ENCODE measurements at places on chromosomes 4 and X. TPM values are rescaled to one million over a fixed set of nuclear protein-coding genes. Genes with fewer than 3 reads are reported as not detected.

DNA sequence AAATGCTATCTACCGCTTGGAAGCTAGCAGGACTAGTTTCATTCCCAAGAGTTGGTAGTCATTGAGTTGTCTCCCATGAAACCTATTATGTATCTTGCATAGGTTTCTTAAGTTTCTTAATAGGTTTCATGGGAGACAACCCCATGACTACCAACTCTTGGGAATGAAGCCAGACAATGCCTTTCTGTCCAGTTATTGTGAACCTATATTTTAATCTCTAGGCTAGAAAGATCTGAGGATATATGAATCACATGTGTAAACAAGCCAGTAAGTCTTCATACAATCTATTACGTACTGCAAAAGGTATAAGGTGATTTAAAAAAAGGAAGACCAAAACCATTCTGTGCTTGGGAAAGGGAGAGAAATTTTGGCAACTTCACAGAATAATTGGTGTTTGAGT, 162.6 kb downstream of the INPP4B start:
- no peaks in the 10 kb centered on the region for H3K27me3 ChIP-seq
- H3K4me1 ChIP-seq = no peaks in the 10 kb centered on the region
- H3K36me3 ChIP-seq = no peaks in the 10 kb centered on the region
- no peak for DNase-seq
- H3K27ac ChIP-seq = no peak overlapping the region

- no peak for DNase-seq
- no peaks in the 10 kb centered on the region for H3K4me1 ChIP-seq
- no peak overlapping the region for H3K27ac ChIP-seq
- H3K4me3 ChIP-seq = no peak overlapping the region
Observed at GRCh38 chr4:158353541-158354304, 143.4 kb downstream of the TMEM144 start.

- H3K27ac ChIP-seq = no peak overlapping the region
- DNase-seq = no peak
- H3K27me3 ChIP-seq = no peaks in the 10 kb centered on the region
- no peaks in the 10 kb centered on the region for H3K4me1 ChIP-seq
- H3K36me3 ChIP-seq = no peaks in the 10 kb centered on the region
Observed at GRCh38 chr4:104756837-104757236, 262.1 kb upstream of the CXXC4 start.

DNA sequence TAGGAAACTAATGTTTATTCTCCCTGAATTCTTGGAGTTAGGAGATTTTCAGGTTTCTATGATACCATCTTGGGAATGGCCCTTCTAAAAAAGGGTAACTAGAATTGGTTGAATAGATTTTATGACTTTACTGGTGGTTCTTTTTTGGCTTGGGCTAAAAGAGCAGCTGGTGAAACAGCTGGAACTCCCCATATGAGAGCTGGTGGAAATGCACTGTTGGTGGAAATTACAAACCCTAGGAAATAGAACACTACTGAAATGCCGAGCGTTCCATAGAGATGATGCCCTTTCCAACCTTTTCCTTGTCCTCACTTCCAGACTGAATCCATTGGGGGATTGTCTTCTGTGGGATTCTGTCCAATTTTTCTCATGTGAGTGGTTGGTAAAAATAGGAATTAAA, 139.5 kb downstream of the STIM2 start:
- peaks cover 11% of the 10 kb centered on the region for H3K4me1 ChIP-seq
- peaks cover 13% of the 10 kb centered on the region for H3K36me3 ChIP-seq
- no peak overlapping the region for H3K4me3 ChIP-seq
- no peak for DNase-seq

Gene HTR2C
- total RNA-seq = not detected

Gene AMTN
- total RNA-seq = not detected

Gene PNCK
- 0.70 TPM for total RNA-seq

DNA sequence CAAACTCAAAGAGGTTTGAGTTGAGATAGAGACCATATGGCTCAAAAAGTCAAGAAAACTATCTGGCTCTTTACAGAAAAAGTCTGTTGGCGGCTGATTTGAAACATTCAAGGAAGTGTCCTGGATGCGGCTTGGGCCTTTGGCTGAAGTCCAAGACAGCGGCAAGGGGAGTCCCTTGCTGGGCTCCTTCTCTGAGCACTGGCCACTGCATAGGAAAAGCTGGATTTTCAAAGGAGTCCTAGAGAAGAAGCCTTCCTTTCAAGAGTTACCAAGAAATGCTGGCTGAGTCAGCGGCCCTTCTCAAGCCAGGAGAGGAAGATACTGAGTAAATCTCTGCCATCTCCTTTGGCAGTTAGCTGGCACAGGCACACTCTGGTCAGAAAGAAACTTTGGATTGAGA, 12.1 kb downstream of the APLN start:
- H3K4me1 ChIP-seq = peaks cover 3% of the 10 kb centered on the region
- no peaks in the 10 kb centered on the region for H3K27me3 ChIP-seq
- H3K36me3 ChIP-seq = no peaks in the 10 kb centered on the region
- no peak overlapping the region for H3K27ac ChIP-seq
- no peak for DNase-seq
- H3K4me3 ChIP-seq = no peak overlapping the region

Gene PLP1
- total RNA-seq = not detected

GRCh38 chr4:112120021-112120420, 25.2 kb upstream of the FAM241A start:
- peaks cover 3% of the 10 kb centered on the region for H3K4me1 ChIP-seq
- no peak overlapping the region for H3K27ac ChIP-seq
- peaks cover 3% of the 10 kb centered on the region for H3K27me3 ChIP-seq
- no peak for DNase-seq
- no peak overlapping the region for H3K4me3 ChIP-seq
